ENCODE measurements at places on chromosomes 4 and X.

- DNase-seq = no peak
Observed at GRCh38 chrX:150870487-150871340, 27.8 kb downstream of the CD99L2 start.

DNA sequence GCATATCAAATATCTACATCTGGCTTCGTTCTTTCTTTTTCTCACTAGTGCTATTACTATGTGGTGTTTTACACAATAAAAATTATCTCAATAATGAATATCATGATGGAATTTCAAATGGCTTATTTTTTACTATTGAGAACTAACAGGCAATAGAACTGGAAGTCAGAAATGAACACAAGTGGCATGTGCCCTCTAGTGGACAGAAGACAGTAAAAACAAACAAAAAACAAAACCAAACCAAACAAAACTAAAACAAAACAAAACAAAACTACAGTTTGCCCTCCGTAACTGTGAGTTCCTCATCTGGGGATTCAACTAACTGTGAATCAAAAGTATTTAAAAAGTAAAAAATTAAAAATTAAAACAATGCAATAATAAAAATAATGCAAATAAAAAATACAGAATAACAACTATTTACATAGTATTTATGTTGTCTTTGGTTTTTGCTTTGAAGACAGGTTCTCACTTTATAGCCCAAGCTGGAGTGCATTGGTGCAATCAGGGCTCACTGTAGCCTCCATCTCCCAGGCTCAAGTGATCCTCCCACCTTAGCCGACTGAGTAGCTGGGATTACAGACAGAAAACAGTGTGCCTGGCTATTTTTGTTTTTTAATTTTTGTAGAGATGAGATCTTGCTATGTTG lies 195.6 kb upstream of the TACR3 start:
- peak; percentile 13 for DNase-seq

DNA sequence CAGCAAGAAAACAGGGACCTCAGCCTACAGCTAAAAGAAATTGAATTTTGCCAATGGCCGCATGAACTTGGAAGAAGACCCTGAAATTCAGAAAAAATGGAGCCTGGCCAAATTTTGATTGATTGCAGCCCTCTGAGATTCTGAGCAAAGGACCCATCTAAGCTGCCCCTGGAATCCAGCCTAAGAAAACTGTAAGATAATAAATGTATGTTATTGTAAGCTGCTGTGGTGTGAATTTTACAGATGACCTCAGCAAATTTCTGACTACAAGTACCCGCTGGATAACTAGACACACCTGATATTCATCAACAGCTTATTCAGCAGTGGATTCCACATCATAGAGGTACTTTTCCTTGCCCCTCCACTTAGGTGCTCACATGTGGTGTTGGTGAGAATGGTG lies 119.5 kb upstream of the EPHA5 start:
- DNase-seq = peak; percentile 3

- DNase-seq = no peak
Observed at GRCh38 chr4:55722132-55722531, 86.0 kb upstream of the NMU start.

DNA sequence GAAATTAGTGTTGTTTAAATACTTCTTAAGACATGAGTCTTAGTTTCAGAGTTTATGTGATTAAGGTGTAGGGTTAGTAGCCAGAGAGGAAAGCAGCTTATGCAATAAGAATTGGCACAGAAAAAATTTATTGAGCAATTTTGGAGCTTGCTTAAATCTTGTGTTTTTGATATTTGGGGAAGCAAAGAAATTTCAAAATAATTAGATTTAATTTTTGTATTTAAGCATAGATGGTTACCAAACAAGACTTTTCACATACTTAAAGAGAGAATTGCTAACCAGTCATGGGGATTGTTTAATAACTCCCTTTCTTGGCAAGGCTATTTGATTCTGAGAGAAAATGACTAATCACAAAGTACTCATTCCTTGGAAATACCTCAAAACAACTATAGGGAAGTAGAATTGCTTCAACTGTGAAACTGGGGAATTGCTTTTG lies 202.0 kb upstream of the GRID2 start:
- peak; percentile 77 for DNase-seq

DNA sequence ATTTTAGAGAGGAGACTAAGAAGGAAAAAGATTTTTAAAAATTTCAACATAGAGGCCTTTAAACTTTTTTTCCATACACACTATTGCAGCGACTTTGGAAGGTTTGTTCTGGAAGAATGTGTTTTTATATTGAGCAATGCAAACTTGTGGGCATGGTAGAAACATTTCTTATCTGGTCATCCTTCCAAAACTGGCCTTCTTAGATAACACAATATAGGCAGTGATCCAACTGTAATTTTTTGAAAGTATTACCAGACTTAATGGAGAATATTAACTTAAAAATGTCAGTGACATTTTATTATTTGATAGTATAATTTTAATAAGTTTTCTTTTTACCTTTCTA lies 25.6 kb downstream of the FHDC1 start:
- DNase-seq = no peak

- no peak for DNase-seq
Observed at GRCh38 chr4:24032371-24032989, 142.6 kb upstream of the PPARGC1A start.

- DNase-seq = no peak
Observed at GRCh38 chr4:94396984-94397383, 54.3 kb upstream of the HPGDS start.

GRCh38 chrX:140664939-140665338 lies 44.6 kb upstream of the LINC00632 start:
- DNase-seq = no peak

DNA sequence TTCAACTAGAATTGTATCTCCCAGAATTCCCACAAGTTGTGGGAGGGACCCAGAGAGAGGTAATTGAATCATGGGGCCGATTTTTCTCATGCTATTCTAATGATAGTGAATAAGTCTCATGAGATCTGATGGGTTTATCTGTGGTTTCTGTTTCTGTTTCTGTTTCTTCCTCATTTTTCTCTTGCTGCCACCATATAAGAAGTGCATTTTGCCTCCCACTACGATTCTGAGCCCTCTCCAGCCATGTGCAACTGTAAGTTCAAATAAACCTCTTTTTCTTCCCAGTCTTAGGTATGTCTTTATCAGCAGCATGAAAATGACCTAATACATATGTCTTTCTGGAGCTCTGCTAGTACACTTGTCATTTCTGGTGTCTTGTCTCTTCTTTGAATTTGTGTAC lies 22.1 kb upstream of the OR13H1 start:
- DNase-seq = no peak

GRCh38 chrX:79153348-79153747 lies 8.9 kb downstream of the GPR174 start:
- DNase-seq = no peak

DNA sequence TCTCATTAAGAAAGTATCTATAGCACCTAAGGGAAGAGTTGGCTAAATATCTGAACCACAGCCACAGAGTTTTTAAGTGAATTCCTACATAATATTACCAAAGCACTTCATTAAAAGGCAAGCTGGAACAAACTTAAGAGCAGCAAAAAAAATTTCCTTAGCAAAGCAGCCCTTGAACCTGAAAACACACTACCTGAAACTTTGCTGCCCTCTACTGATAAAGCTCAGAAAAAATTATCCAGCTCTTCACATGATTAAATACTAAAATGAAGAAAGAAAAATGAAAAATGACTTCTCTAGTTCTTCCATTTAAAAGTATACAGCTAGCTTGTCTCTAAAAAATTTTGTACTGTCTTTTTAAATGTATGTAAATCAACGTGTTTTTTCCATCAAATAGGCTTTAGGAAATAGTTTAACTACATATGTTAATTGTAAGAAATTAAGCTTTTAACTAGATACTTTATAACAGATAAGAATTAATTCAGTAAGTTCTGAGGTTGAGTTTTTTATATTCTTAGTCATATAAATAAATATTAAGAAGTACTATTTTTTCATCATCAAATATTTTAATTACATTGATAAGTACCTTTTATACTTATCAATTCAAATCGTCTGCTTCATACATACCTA lies 156.1 kb downstream of the STPG2 start:
- DNase-seq = no peak

DNA sequence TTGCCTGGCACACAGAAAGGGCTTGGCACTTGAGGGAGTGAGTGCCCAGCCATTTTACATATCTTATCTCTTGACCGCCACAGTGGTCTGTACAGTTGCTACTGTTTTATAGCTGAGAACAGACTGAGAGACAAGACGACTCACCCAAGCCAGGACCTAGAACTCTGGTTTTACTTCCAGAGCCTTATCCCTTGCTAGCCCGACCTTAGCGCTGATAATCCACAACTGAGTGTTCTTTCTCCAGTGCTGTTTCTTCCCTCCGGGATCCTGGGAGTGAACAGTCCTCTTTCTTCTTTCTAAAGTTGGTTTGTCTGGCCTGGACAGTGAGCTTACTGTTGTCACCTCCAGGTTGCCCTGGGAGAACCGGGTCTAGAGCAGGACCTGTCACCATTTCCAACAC lies 52.5 kb upstream of the TADA2B start:
- no peak for DNase-seq
